ENCODE measurements at places on chromosomes 12 and 14.

- DNase-seq: no peak
Measured at GRCh38 chr14:61264651-61265050, 16.5 kb downstream of the TMEM30B start.

GRCh38 chr14:59148334-59148900 lies 40.0 kb upstream of the DAAM1 start:
- DNase-seq: no peak

DNA sequence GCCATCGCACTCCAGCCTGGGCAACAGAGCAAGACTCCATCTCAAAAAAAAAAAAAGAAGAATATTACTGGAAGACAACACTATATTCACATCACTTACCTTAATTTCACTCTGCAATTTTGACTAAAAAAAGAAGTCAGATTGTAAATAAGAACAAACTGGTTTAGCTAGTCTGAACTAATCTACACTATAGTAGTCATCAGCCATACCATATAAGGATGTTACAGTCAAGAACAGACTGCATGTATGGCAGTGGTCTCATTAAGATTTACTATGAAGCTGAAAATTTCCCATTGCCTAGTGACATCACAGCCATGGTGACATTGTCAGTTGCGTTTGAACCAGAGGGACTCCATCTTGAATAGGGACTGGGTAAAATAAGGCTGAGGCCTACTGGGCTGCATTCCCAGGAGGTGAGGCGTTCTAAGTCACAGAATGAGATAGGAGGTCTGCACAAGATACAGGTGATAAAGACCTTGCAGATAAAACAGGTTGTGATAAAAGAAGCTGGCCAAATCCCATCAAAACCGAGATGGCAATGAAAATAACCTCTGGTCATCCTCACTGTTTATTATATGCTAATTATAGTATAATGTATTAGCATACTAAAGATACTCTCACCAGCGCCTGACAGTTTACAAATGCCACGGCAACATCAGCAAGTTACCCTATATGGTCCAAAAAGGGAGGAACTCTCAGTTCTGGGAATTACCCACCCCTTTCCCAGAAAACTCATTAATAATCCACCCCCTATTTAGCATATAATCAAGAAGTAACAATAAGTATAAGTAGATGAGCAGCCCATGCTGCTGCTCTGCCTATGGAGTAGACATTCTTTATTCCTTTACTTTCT lies 51.2 kb downstream of the OSBPL8 start:
- DNase-seq: no peak

DNA sequence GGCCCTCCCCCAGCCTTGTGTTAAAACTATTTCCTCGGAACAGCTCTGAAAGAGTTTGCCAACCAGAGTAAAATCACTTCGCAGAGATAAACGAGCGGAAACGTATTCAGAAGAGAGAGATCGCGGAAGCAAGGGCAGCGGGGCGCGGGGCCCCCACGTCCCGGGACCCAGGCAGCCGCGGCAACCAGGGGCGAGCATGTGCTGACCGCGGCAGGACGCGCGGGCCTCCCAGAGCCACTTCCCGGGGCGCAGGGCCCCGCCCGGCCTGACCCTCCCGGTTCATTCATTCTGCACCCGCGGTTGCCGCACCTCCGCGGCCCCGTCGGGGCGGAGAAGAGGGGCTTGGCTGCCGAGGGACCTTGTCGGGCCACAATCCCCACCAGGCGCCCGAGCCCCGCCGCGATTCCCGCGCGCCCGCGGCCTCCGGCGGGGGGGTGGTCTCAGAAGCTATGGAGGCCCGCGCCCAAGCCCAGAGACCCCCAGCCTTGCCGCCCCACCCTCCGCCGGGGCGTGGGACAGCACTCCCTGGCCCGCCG lies 598 bp downstream of the UBE2N start:
- DNase-seq: no peak

GRCh38 chr12:68932128-68932960 lies 627 bp downstream of the CPM start:
- no peak for DNase-seq

Data from NCI-H1436 (cell line).